Left hindlimb (tissue), 1 donor: ENCODE measurements at places on chromosomes 5 and 9.

GRCh38 chr5:178290376-178290775 is 57.8 kb upstream of the PHYKPL start:
- DNase-seq = peak; percentile 14

DNA sequence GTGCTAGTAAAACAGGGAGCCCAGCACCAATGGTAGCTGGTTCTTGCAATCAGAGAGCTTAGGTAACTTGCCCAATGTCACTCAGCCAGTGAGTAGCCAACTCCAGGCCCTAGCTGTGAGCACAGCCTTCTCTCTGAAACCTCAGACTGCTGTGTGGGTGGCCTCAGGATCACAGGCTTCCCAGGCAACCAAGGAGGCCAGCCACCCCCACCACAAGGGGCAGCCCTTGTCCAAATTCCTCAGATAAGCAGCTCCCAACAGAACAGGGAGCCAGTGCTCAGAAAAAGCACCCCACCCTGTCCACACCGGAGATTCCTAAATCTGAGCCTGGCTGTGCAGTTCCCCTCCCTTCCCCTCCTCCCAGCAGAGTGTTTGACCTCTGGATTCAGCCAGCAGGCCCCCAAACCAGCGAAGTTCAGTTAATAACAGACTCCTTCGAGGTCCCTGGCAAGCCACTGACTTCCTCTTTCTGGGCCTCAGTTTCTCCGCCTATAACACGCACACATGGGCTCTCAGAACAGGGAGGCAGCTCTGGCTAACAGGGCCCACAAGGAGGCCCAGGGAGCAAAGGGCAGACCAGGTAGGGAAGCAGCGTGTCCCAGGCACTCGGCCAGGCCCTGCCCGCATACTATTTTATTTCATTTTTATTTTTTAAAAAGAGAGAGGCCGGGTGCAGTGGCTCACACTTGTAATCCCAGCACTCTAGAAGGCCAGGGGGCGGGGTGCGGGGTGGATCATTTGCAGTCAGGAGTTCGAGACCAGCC is 2.7 kb downstream of the EEIG1 start:
- peak; percentile 55 for DNase-seq

DNA sequence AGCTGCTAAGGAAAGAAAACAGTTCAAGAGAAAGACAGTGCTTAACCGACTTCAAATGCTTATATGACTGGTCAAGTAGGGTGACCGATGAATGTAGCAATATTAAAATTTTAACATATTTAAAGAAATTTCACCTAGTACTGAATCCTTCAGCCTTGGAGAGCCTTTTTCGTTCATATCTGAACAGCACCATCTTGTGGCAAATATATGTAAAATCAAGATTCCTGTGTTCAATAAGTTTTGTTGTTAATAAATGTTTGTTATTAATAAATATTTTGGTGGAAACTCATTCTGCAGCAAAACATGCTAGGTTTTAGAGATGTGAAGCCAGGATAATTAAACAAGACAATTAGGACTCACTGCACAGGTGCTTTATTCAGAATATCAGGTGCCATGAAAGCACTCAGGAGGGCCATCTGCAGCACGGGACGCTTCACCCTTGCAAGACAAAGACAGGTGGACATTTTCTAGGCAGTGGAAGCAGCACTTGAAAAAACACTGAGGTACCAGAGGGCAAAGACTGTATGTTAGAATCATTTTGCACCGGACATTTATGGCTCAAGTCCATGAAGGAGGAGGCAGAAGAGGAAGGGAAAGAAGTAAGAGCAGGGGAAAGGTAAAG is 15.6 kb downstream of the TICAM2 start:
- no peak for DNase-seq

GRCh38 chr9:81902626-81903025 is 25.6 kb upstream of the SPATA31D4 start:
- DNase-seq = no peak
